ENCODE measurements at places on chromosomes 2 and 18.

GRCh38 chr2:75342504-75343175, 143.3 kb upstream of the TACR1 start:
- no peak for DNase-seq

- no peak for DNase-seq
These were observed 127.9 kb upstream of the SH3BP4 start for GRCh38 chr2:234823877-234824376.

DNA sequence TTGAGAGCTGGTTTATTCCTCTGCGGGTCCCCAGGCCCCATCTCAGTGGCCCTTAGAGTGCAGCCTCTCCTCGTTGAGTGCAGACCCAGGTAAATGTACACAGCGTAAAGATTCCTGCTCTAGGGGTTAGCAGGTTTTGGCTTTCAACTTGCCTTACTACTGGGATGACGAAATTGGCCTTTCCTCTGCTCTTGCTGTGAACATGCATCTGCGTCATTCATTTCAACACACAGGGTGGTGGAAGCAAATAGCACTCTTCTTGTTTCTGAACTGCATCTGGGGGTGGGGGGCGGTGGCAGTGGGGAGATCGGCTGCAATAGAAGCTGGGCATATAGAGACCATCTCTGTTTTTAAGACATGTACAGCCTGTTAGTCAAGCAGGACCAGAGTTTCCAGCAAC, 16.5 kb upstream of the SLC16A14 start:
- DNase-seq = no peak

DNA sequence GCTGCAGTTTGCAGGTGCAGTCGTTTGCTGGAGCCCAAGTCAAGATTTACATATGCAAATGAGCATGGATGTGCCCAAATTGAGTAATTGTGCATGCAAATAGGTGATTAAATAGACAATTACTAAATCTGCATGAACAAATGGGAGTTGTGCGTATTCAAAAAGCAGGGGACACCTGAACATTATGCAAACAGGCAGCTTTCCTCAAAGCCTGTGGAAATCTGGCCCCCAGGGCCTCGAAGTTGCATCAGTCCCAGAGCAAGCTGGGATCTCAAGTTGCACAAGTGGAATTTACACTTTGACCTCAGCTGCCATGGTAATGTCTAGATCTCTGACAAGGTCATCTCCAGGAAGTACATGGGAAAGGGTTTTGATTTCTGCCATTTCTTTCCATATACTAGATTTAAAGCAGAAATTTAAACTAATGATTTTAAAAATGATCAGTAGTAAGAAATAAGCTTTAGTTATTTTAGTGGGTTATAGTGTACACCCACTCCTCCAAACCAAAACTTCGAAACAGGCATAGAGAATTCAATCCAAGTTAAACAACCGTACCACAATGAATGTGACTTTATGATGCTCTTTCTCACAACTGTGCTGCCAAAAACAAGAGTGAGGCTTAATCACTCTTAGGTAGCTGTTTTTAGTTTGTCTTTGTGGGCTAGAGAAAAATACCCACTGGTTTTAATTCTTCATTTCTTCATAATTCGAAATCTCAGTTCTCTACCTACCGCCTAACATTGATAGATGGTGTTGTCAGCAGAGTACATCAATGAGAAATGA, 110.7 kb downstream of the RND3 start:
- no peak for DNase-seq

DNA sequence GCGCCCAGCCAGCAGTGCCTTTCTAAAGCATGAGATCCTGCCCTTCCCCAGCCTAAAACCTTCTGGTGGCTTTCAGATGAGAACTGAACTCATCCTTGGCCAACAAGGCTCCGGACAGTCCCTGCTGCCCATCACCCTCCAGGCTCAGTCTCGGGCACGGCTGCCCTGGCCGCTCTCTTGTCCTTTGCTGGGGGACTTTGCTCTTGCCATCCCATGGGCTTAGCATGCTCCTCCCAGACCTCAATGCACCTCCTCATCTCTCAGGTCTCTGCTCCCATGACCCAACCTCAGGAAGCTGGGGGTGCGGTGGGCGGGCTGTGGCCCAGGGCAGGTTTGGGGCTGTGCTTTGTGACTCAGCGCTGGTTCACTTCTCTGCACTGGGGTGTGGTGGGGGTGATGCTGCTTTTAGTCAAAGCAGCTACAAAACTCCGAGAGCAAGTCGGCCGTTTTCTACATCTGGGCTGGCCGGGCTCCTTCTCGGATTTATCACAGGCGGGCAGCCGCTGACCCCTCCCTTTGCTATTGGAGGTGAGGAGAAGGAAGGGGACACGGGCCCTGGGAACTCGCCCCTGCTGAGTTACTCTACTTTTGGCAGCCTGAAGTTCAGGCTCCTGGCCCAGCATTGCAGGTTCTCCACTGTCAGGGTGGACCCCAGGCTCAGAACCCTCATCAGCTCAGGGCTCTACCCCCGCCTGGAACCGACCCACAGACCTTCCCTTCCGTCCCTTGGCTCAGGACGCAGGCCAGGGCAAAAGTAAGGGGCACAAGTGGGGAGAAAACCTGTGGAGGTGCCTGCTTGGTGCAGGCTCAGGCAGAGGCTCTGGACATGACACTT, 90.6 kb upstream of the TAF1B start:
- DNase-seq = peak; percentile 64

DNA sequence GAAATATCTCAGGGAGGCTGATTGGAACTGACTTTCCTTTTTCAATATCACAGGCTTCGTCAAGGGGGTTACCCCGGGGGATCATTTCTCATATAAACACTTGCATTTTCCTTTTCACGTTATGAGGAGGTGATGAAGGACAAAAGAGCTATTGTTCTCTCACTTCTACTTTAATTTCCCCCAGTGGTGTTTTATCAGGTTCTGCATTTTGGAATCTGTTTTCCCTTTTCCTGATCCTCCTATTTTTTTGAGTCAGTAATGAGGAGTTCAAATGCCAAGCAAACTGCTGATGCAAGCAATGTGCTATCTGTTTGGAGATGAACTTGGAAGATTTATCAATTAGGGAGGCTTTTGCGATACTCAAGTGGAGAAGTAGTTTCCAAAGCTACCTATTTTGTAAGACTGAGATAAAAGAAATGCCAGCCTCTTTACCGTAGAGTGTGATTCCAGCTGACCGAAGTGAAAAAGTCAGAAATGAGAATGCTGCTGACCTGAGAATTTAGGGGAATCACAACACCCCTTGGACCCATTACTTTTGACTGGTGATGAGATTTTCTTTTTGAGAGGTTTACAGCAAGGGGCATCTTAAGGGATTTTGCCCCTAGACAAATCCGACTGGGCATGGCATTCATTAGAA, 556.0 kb downstream of the RNF144A start:
- DNase-seq = no peak

- DNase-seq = no peak
These were observed 91.8 kb upstream of the CRACDL start for GRCh38 chr2:99027856-99028255.

DNA sequence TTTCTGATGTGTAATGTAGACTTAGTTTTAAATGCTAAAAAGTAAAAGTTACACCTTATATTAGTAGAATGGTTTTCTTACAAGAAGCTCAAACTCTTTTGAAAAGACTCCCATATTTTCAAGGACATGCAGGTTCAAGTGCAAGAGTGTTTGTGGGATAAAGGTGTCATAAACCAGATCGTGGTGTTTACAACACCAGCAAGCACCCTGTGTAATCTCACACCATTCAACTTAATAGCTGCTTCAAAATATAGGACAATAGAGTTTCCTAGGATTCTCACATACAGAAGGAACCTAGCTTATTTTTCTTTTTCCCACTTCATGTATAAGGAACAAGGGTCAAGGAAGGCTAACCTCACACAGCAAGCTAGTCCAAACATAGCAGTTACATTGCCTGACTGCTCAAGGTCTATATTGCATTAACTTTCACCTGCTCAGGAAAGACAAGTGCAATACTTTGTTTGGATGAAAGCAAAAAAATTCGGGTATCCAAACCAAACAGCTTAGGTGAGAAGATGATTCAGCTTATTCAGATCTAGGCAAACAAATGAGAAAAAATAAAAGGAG, 172.3 kb downstream of the IKZF2 start:
- no peak for DNase-seq

GRCh38 chr2:232026910-232027309, 65.4 kb downstream of the DIS3L2 start:
- DNase-seq = no peak

- no peak for DNase-seq
These were observed 223.7 kb downstream of the ANKRD30B start for GRCh38 chr18:14971461-14972185.

DNA sequence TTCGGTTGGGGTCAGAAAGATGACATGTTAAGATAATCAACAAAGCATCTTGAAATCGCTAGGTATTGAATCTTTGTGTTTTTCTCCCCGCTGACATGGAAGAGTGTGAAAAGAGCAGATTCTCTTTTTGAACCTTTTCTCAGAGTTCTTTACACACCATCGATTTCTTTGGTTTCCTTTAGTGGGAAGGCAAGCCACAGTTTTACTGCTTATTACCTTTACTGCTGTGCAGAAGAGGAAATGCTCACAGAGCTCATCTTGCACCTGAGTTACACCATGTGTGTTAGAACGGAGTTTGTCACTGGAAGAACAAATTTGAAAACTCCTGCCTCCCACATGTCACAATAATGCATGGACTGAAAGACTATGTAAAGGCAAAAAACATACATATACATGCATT, 45.3 kb upstream of the PDK1 start:
- DNase-seq = no peak

DNA sequence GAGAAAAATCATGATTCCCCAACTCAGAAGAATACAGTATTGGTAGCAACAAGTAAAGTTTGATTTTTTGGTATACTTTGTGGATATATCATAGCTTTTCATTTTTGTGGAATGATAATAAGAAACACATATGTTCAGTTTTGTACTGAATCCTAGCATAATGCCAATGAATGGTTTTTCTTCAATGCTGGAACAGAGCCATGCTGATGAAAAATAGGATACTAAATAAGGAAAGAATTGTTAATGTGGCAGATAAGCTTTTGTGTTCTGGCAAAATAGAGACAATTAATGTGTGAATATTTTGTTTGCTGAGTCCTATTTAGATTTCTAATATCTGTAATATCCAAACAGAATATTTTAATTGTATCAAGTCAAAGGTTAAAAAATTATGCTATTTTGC, 21.9 kb downstream of the CD28 start:
- DNase-seq = no peak

- no peak for DNase-seq
These were observed 35.2 kb upstream of the CDH19 start for GRCh38 chr18:66638856-66639629.

- no peak for DNase-seq
These were observed 52.7 kb downstream of the ADD2 start for GRCh38 chr2:70715071-70715985.

DNA sequence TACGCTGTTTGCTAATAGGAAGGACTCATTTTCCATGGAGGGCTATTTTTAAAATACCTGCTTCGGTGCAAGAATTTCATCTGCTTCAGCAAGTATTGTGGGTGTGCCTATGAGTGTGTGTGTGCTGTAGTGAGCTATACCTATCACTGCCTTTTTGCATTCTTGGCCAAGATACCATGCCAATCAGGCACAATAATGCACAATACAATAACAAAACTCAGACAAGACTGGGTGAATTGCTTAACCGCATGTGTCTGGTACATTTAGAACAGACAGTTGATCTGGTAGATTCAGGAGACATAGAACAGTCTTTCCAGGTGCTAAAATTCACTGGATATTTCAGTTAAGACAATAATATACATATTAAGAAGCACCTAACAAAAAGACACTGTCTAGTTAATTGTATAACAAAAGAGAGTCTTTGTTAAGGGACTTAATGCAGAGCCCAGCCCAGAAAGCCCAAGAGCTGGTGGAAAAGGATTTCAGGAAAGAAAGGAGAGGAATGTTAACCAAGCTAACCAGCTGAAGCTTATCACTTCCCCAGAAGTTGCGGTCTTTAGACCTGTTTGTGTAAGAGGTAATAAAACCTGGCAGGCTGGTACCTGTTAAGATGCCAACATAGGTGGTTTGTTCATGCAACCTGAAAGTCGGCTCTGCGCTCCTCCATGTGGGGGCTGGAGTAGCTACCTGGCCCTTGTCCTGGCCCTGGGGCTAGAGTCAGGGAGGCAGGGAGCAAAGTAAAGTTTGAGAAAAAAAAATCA, 153.3 kb upstream of the RBMS1 start:
- no peak for DNase-seq

GRCh38 chr2:123438251-123438650, 586.8 kb upstream of the CNTNAP5 start:
- no peak for DNase-seq

- DNase-seq = peak; percentile 81
These were observed at the start of gene EIF2AK2 for GRCh38 chr2:37156857-37157714. TSS of gene EIF2AK2 (minus strand) at chr2:37156980. CDS start at chr2:37147806, 9,174 bp downstream.

GRCh38 chr2:200624026-200624425, 38.2 kb downstream of the AOX1 start:
- DNase-seq = no peak

DNA sequence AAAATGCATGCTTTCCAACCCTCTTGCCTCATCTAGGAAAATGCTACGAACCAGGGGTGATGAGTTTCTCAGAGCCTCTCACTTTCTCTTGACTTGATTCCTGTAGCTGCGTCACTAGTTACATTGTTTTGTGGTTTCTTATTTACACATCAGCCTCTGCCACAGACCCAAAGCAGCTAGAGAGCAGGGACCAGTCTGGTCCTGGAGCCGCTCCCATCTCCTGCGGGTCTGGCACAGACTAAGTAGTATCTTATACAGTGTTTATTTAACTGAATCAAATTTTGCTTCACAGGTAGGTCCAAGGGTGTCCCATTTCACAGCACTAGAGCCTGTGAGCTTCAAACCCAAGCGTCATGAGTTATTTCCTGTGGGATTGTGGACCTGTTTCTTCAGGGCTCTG, 310.5 kb downstream of the MYCN start:
- no peak for DNase-seq

GRCh38 chr2:68185541-68186164, 28.0 kb downstream of the PNO1 start:
- DNase-seq = peak; percentile 62

DNA sequence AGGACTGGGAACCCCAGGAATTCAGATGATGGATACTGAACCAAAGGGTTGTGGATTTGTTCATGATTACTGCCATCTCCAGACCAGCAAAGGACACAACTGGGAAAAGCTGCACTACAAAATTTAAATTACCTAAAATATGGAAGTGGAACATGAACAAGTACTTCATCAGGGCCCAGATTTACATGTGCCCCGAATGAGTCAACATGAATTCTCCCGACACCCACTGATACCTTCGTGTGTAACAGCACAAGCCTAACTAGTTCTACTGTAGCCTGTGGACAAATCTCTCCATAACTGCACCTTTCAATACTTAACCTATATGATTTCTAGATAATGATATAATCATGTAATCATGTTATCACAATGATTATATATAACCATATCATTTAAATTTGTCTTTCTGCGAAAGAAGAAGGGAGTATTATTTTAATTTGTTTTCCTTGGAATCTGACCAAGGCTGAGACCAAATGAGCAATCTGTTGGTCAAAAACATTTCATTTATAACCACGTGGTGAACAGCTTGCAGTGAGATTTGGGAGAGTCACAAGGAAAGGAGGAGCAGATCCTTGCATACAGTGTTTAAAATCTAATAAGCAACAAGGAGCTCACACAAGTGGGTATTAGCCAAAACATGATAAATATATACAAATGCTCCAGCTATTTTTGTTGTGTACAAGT, 70.5 kb downstream of the CACNB4 start:
- DNase-seq = no peak

- no peak for DNase-seq
These were observed 155.4 kb upstream of the FHL2 start for GRCh38 chr2:105554235-105554634.
